Esophagus squamous epithelium (tissue), 5 donors: ENCODE measurements at places on chromosomes 7 and 10.

GRCh38 chr10:34172936-34173533 lies 642.1 kb downstream of the PARD3 start:
- DNase-seq, result no peak

- DNase-seq, result no peak
Measured at GRCh38 chr7:139255290-139255689, 24.3 kb downstream of the UBN2 start.

DNA sequence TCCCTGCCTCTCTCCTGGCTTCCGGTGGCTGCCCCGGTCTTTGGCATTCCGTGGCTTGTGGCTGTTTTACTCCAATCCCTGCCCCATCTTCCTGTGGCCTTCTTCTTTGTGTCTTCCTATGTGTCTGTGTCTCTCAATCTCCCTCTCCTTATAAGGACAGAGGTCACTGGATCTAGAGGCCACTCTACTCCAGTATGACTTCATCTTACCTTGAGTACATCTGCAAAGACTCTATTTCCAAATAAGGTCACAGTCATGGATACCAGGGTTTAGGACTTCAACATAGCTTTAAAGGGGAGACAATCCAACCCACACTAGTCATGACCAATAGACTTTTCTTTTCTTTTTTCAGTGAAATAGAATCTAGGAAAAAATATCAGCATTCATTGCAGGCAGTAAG lies 153.3 kb upstream of the INSYN2A start:
- no peak for DNase-seq

GRCh38 chr10:62451611-62451975 lies 77.4 kb downstream of the ZNF365 start:
- DNase-seq, result no peak

GRCh38 chr10:107516349-107516748 lies 351.8 kb upstream of the SORCS1 start:
- DNase-seq, result no peak

- DNase-seq, result no peak
Measured at GRCh38 chr10:56605051-56605450, 244.0 kb upstream of the ZWINT start.
